ENCODE measurements at places on chromosomes 1 and 21. TPM values are rescaled to one million over a fixed set of nuclear protein-coding genes. Genes with fewer than 3 reads are reported as not detected.

FAM163A gene
- 0.53 TPM for total RNA-seq

PTPRF gene
- total RNA-seq: 151 TPM

SLC9C2 gene
- total RNA-seq: not detected

MYOG gene
- 32.3 TPM for total RNA-seq

ITLN2 gene
- not detected for total RNA-seq

Measured in metanephros (tissue), 2 donors.